Type B pancreatic cell (in vitro differentiated cells): ENCODE measurements at places on chromosomes 2 and 18.
A peak's percentile ranks its signal among the peaks of the same experiment; 100 is the strongest.

DNA sequence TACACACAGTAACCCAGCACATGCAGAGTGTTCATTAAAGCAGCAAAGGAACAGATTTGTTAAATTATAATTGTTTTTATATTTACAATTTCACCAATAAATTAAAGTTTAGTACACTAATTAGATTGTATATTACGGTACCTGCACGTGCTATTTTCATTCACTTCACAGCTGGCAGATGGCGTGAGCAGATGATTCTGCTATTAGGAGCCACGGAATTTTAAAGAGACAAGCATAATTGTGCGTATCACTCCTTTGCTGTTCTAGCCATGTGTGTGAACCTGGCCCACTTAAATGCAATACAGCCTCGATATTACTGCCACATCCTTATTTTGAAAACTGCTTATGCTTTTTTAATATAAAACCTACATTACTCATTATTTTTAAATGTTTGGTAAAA lies 332.8 kb upstream of the SOX11 start:
- no peak for DNase-seq
- no peak overlapping the region for H3K4me3 ChIP-seq
- no peaks in the 10 kb centered on the region for H3K27me3 ChIP-seq
- H3K27ac ChIP-seq: no peak overlapping the region
- H3K4me1 ChIP-seq: no peaks in the 10 kb centered on the region

DNA sequence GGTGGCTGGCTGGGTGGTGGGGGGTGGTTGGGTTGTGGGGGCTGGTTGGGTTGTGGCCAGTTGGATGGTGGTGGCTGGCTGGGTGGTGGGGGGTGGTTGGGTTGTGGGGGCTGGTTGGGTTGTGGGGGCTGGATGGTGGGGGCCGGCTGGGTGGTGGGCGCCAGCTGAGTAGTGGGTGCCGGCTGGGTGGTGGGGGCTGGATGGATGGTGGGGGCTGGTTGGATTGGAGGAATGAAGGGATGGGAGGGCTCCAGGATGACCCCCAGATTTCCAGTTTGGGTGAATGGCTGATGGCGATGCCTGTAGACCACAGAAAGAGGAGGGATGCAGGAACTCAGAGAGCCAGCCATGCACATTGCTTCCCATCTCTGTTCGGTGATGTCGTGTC lies 26.8 kb upstream of the GPR17 start:
- no peak overlapping the region for H3K4me3 ChIP-seq
- no peak overlapping the region for H3K27ac ChIP-seq
- H3K27me3 ChIP-seq: peaks cover 7% of the 10 kb centered on the region
- no peaks in the 10 kb centered on the region for H3K4me1 ChIP-seq
- no peaks in the 10 kb centered on the region for H3K36me3 ChIP-seq

DNA sequence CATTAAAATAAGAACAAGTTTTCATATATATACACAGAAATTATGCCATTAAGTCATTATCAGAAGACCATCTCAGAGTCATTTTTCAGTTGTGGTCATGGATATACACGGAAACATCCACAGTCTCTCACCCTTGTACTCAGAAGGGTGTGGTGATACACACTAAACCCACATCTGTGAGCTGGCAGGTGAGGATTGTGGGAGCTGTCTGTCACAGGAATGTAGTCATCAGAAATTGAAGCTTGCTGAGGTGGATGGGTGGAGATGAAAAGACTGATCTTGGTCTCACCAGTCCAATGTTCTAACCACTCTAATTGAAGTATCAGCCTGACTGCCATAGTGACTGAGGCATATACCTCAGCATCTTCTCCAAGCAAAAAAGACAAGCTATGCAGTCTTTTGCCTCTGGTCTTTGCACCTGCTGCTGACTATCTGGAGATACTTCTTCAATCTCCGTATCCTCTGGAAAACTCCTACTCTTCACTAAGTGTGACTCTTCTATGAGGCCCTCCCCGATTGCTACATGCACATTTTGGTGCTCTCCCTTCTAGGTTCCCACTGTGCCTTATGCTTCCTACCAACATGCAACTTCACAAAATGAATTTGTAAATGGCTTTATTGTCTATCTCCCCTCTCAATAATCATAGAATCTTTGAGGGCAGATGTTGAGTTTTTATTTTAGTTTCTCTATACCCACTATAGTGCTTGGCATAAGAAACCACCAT lies 232.8 kb downstream of the DYM start:
- no peaks in the 10 kb centered on the region for H3K4me1 ChIP-seq
- no peak for DNase-seq
- no peak overlapping the region for H3K27ac ChIP-seq
- H3K36me3 ChIP-seq: peaks cover 6% of the 10 kb centered on the region
- H3K27me3 ChIP-seq: no peaks in the 10 kb centered on the region

GRCh38 chr2:109195193-109196045 lies 66.4 kb downstream of the SH3RF3 start:
- no peaks in the 10 kb centered on the region for H3K36me3 ChIP-seq
- peaks cover 3% of the 10 kb centered on the region for H3K27me3 ChIP-seq
- peak; percentile 34 for DNase-seq
- H3K4me3 ChIP-seq: no peak overlapping the region
- no peak overlapping the region for H3K27ac ChIP-seq

DNA sequence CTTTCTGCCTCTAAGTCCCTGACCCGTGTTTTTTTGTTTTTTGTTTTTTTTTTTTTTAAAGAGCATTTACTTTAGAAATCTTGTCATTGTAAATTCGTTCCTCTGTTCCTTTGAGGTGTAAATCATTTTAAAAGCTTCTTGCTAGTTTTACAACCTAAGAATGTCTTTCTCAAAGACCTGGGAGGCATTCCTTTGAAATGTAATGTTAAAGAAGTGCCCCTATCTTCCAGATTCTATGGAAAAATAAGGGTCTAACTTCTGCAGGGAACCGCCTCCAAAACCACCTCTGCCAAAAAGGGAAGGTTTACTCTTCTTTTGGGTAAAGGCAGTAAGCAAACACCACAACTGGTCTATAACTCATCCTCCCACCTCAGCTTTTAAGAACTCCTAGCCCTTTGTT lies 259.6 kb upstream of the ZNF804A start:
- H3K27ac ChIP-seq: no peak overlapping the region
- no peaks in the 10 kb centered on the region for H3K36me3 ChIP-seq
- no peaks in the 10 kb centered on the region for H3K4me1 ChIP-seq
- H3K27me3 ChIP-seq: peaks cover 8% of the 10 kb centered on the region

DNA sequence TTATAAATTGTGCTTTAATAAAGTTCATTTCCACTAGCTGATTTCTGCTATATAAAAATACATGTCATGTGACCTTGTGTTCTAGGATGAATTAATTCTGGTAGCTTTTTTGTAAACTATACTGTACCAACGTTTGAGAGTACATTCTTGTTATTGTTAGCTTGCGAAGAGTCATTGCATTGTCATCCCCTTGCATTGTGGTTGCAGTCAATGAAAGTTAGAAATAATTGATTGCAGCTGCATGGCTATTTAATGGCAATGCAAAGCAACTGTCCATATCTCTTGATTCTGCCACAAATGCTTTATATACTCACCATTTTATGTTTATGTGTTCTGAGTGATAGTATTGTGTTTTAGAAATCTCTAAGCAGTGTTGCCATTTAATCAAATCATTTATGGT lies 91.6 kb downstream of the ZNF407 start:
- no peaks in the 10 kb centered on the region for H3K4me1 ChIP-seq
- peaks cover 6% of the 10 kb centered on the region for H3K36me3 ChIP-seq
- H3K4me3 ChIP-seq: no peak overlapping the region
- DNase-seq: no peak

DNA sequence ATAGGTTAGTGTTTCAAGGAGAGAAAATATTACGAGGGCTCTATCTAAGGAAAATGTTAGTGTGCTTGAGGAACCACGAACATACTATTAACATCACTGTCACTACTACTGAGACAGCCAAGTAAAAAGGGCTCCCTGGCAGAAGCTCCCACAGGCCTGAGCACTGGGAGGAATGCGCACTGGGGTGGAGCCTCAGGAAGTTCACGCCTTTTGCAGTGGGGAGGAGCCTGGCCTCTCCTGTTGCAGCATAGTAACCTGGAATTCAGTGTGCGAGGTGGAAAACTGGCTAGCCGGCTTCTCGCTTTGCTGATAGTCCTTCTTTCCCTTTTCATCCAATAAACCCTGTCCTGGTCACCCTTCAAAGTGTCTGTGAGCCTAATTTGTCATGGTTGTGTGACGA lies 250.3 kb downstream of the ERBB4 start:
- H3K36me3 ChIP-seq: no peaks in the 10 kb centered on the region
- H3K4me1 ChIP-seq: peaks cover 4% of the 10 kb centered on the region
- no peaks in the 10 kb centered on the region for H3K27me3 ChIP-seq
- H3K27ac ChIP-seq: no peak overlapping the region
- H3K4me3 ChIP-seq: no peak overlapping the region

DNA sequence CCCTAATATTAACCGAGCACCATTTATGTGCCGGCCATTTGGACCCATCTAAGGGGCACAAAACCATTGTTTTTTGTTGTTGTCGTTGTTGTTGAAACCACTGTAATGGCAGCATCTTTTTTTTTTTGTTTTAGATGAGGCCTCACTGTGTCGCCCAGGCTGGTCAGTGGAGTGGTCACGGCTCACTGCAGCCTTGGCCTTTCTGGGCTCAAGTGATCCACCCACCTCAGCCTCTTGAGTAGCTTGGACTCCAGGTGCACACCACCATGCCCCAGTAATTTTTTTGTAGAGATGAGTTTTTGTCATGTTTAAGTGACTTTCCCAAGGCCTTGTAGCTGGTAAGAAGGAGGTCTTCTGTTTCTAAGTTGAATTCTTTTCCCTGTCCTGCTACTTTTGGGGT lies 33.0 kb downstream of the ASAP2 start:
- no peak overlapping the region for H3K4me3 ChIP-seq
- DNase-seq: no peak
- peaks cover 60% of the 10 kb centered on the region for H3K4me1 ChIP-seq

DNA sequence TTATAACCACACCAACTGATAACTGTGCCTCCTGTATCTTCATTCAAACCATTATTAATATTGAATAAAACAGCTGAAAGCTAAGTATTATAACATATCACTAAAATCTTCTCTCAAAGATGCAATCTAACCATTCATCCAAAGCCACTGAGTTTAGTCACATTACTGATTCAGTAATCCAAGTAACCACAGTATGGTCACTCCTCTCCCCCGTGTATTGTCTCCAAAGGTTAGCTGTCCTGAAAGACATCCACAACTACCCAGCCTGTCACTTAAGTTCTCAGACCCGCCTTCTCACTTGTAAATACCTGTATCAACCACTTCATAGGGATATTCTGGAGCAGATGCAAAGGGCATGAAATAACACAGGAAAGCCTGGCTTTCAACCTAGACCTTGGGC lies 213.4 kb upstream of the BOD1L2 start:
- peaks cover 15% of the 10 kb centered on the region for H3K27me3 ChIP-seq
- no peak for DNase-seq
- H3K4me1 ChIP-seq: no peaks in the 10 kb centered on the region
- no peak overlapping the region for H3K4me3 ChIP-seq
- no peak overlapping the region for H3K27ac ChIP-seq
- H3K36me3 ChIP-seq: no peaks in the 10 kb centered on the region

- peak overlapping the region; percentile 92 for H3K4me3 ChIP-seq
- H3K27me3 ChIP-seq: peaks cover 79% of the 10 kb centered on the region
- H3K27ac ChIP-seq: peak overlapping the region; percentile 72
Measured at GRCh38 chr18:2847317-2848246, 776 bp downstream of the EMILIN2 start.

GRCh38 chr2:180692322-180692721 lies 288.1 kb upstream of the UBE2E3 start:
- H3K4me3 ChIP-seq: no peak overlapping the region
- H3K27me3 ChIP-seq: peaks cover 12% of the 10 kb centered on the region
- H3K27ac ChIP-seq: no peak overlapping the region
- no peak for DNase-seq

DNA sequence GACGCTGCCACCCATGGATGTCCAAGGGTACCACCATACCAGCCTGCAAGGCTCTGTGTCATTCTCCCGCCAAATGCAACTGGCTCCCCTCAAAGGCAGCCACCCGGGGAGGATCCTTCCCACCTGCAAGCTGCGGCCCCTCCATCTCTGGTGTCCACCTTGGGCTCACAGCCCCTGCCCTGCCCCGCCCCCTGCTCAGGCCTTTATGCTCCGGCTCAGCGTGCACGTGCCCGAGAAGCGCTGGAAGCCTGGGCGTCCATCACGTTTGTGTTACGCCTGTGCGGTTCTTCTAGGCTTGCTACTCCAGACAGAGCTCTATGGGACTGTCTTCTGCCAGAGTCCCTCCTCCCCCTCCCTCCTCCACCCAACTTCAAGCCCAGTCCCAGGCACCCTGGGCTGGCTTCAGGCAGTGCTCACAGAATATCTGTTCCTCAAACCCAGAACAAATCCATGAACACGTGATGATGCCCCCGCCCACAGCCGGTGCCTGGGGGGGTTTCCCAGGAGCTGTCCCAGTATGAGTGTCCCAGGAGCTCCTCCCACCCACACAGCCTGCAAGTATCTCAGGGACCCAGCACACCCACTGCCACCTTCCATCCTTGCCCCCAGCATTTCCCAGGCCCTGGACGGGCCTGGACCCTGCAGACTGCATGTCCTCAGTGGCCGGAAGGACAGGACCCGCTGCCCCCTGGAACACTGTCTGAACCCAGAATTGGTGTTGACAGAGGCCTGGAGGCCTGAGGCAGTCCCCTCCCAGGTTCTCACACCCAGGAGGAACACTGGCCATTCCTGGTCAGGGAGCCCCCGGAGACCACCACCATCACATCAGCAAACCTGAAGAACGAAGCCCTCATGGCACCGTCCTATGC lies 30.3 kb downstream of the KIF1A start:
- no peak overlapping the region for H3K4me3 ChIP-seq
- H3K36me3 ChIP-seq: peaks cover under 1% of the 10 kb centered on the region
- H3K27me3 ChIP-seq: no peaks in the 10 kb centered on the region
- H3K4me1 ChIP-seq: peaks cover 17% of the 10 kb centered on the region
- no peak for DNase-seq

- H3K36me3 ChIP-seq: peaks cover 5% of the 10 kb centered on the region
- H3K4me1 ChIP-seq: peaks cover 21% of the 10 kb centered on the region
- no peak overlapping the region for H3K4me3 ChIP-seq
- no peak for DNase-seq
Measured at GRCh38 chr2:159265171-159265576, 21.3 kb downstream of the WDSUB1 start.

DNA sequence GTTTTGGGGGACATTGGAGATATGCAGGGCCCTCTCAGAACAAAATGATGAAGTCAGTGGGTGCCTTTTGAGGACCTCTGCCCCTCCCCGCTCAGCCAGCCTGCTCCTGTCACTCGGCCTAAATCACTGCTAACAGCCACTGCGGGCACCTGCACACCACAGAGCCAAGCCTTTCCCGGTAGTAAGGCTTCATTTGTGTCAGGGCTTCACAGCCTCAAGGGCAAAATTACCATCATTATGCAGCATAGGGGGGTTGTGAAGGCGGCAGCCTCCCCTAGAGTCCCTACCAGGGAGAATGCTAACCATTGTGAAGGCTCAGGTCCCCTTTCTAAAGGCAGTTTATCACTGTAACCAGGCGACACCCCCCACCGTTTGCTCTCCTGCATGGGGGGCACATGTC lies 519.8 kb upstream of the MYT1L start:
- peaks cover 4% of the 10 kb centered on the region for H3K4me1 ChIP-seq
- no peaks in the 10 kb centered on the region for H3K36me3 ChIP-seq
- H3K4me3 ChIP-seq: no peak overlapping the region
- no peak overlapping the region for H3K27ac ChIP-seq
